T-helper 2 cell treated with Interferon-gamma antibody and Interleukin-4, amounts not matched to agents 5 μg/mL and 100 μg/mL, for 36 hours (primary cell): ENCODE measurements at places on chromosomes 16 and 17.
A peak's percentile ranks its signal among the peaks of the same experiment; 100 is the strongest.

- DNase-seq, result no peak
Observed at GRCh38 chr16:24508614-24509013, 30.8 kb upstream of the RBBP6 start.

GRCh38 chr17:69999253-69999652, 75.8 kb upstream of the KCNJ16 start:
- DNase-seq, result no peak

GRCh38 chr17:64161380-64162176, 31.6 kb upstream of the ERN1 start:
- DNase-seq, result no peak

- DNase-seq, result no peak
Observed at GRCh38 chr17:63140255-63140654, 174.2 kb downstream of the TANC2 start.

- DNase-seq, result no peak
Observed at GRCh38 chr16:85239239-85239638, 127.0 kb upstream of the CIBAR2 start.

GRCh38 chr16:58107709-58108108, 21.5 kb downstream of the CFAP20 start:
- DNase-seq, result no peak

DNA sequence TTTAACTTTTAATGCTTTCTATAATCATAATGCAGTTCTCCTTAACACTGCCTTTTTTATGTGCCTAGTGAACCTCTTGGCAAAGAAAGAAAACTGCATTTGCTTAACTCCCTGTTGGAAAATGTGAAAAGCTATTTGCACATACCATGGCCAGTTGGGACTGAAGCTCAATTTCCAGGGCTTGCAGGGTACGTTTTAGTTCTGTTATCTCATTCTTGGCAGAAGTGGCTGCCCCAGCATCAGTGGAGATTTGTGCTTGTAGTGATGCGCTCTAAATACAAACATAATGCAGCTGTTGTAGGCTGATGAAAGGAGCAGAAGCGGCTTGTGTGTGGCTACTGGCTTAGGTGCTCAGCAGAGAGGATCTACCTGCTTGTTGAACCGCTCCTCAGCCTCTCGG, 3.7 kb downstream of the KRT24 start:
- no peak for DNase-seq

- DNase-seq, result no peak
Observed at GRCh38 chr17:43855061-43855460, 8.1 kb downstream of the CD300LG start.

DNA sequence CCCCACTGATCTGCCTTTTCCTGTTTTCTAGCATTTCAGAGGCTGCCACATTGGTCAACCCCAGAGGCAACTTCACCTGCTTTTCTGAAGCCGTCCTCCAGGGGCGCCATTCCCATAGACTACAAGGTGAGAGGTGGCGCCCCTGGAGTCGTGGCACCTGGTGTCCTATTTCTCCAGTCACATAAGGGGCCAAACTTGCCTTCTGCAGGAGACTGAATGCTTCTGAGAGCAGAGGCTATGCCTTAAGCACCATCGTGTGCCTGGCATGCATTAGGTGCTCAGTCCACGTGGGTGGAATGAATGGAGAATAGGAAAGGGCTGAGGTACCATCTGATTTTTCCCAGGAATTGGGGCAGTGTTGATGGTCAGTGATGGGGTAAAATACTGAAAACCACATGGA, 164.8 kb downstream of the HAPSTR1 start:
- peak; percentile 5 for DNase-seq

GRCh38 chr17:67679721-67680120, 38.0 kb upstream of the NOL11 start:
- no peak for DNase-seq

DNA sequence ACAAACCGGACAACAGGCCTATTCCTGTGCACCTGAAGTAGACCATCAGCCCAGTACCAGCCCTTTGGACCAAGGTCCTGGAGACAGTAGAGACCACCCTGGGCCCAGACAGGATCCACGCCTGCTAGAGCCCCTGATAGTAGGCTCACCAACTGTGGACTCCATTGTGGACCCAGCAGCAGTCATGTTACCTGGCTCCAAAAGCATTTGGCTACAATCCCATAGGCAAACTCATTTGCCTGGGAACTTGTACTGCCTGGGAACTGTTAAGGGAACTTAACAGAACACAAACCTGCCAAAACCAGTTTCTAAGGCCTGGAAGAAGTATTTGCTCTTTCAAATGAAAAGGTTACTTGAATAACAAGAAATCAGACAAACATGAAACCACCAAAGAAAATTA, 10.0 kb upstream of the ACSM1 start:
- DNase-seq, result no peak

- DNase-seq, result no peak
Observed at GRCh38 chr16:50139580-50139979, 13.5 kb upstream of the TENT4B start.
